Dermis blood vessel endothelial cell (primary cell): ENCODE measurements at places on chromosomes 16 and 17.

- no peak for DNase-seq
Measured at GRCh38 chr17:82657926-82658325, 9.7 kb upstream of the WDR45B start.

- DNase-seq, result no peak
Measured at GRCh38 chr16:57070424-57070823, 22.0 kb upstream of the CPNE2 start.

- peak; percentile 44 for DNase-seq
Measured at GRCh38 chr16:89586853-89587252, 11.3 kb downstream of the CPNE7 start.

DNA sequence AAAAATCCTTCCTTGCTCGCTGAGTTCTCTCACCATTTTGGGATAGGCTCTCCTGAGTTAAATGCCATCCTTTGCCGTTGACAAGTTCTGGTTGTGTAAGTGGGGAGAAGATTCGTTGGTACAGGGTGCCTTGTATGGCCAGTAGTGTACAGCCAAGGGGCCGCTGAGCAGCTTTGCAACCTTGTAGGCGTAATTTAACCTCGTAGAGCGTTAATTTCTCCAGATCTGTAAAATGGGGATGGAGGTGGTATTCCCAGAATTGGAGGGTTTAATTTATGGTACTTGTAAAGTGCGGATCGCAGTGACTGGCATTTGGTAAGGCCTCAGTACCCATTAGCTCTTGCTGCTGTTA, 1.4 kb downstream of the ARSG start:
- DNase-seq, result no peak

DNA sequence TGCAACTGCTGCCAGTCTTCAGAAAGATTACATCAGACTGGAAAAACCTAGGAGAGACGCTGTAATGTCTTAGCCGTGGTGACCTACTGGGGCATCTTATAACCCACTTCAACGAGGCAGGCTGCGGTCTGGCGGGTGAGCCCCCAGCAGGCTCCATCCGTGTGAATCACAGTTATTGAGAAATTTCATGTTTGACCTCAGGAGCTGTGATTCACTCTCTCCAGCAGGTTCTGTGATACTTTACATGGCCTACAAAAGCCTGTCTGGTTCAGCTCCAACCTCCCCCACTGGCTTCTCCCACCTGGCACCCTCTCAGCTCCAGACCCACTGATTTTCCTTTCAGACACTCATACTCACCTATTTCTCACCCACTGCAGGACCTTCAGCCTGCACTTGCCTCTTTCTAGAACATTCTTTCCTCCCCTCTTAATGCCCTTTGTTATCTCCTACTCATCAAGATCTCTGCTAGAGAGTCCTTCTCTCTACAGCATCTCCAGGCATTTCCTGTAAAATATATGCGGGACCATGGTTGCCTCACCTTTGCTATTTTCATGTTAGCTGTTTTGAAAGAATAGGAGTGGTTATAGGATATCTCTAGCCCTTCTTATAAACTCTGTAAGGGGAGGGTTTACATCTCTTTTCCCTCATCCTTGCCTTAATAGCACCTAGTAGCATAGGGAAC, 227.9 kb downstream of the MAF start:
- DNase-seq, result no peak

GRCh38 chr16:72221630-72222024, 49.7 kb upstream of the PMFBP1 start:
- DNase-seq, result no peak

- no peak for DNase-seq
Measured at GRCh38 chr16:51150888-51151320, at the start of gene SALL1. TSS of gene SALL1 (minus strand) at chr16:51151270. CDS start at chr16:51151241, 29 bp downstream.

GRCh38 chr16:71520550-71520949, 5.7 kb upstream of the CHST4 start:
- DNase-seq, result no peak

DNA sequence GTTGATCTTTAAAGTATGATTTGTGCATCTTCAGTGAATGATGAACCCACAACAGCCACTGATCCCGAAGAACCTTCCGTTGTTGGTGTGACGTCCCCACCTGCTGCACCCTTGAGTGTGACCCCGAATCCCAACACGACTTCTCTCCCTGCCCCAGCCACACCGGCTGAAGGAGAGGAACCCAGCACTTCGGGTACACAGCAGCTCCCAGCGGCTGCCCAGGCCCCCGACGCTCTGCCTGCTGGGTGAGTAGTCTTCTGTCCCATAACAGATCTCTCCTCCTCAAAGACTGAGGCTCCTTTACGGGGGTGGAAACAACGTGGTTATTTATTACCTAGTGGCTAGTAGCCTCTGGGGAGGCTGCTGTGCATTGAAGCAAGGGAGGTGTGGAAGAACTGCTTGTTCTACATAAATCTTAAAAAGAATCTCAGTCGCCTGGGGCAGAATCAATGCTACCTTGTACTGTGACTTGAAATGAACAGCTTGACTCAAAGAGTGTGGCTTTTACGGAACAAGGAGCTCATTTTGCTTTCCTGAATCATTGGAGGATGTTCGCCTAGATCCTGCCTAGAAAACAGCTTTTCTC, 63.0 kb upstream of the CLEC18A start:
- no peak for DNase-seq

- no peak for DNase-seq
Measured at GRCh38 chr17:47869114-47869513, 18.2 kb upstream of the SP6 start.

DNA sequence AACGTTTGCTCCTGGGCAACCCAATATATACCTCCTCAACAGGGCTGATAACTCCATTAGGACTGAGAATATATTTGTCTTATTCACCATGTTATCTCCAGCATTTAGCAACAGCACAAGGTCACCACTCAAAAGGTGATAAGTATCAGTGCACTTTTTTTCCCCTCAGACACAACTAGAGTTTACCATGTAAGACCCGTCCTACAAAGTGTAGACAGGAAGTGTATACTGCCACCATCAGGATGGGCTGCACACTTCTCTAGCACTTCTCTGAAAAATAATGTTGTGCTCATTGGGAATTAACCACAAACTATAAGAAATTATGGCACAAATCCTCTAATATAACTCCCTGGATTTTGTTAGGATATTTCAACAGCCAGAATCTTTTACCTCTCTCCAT, 5.7 kb upstream of the VAT1L start:
- peak; percentile 44 for DNase-seq

DNA sequence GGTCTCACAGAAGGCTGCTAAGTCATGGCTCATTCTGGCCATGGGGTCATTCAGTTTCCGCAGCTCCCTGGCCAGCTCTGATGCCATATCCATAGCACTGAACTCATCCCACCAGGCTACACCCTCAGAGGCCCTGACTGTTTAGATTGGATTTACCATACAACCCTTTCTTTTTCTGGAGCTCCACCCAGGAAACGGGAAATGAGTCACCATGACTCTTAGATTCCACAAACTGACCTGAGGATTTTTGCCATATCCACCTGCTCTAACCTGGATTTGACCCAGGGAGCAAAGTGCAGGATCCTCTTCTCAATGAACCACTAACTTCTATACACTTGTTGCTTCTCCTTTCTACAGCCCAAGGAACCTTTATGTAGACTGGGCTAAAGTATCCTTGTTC, 20.3 kb upstream of the CALB2 start:
- DNase-seq, result no peak

DNA sequence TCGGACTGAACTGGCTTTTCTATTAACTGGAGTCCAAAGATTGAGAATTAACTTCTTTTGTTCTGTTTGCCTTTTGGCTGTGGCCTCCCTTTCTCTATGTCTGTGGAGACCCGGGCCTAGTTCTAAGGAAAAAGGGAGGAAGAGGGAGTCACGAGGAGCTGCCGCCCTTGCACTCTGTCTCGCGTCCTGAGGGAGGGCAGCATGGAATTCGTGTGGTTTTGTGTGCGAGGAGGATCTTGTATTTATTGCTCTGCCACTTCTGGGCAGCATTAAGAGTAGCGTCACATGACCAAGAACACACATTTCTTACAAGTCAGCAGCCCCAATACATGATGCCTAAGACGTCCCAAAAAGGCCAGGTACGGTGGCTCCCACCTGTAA, 23.6 kb downstream of the METTL22 start:
- no peak for DNase-seq

DNA sequence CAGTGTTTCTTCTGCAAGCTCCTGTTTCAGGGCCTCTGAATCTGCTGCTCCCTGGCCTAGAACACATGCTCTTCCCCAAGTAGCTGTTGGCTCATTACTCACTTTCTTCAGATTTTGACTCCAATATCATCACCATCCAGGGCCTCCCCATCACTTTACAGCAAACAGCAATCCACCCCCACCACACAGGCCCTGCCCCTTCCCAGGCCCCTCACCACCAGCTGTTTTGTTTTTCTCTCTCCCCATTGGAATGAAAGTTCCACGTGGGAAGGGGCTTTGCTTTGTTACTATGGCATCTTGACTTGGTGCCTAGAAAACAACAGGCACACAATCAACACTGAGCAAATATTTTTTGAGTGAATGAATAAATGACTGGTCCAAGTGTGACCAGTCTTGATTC, 4.0 kb downstream of the TMEM170A start:
- no peak for DNase-seq

DNA sequence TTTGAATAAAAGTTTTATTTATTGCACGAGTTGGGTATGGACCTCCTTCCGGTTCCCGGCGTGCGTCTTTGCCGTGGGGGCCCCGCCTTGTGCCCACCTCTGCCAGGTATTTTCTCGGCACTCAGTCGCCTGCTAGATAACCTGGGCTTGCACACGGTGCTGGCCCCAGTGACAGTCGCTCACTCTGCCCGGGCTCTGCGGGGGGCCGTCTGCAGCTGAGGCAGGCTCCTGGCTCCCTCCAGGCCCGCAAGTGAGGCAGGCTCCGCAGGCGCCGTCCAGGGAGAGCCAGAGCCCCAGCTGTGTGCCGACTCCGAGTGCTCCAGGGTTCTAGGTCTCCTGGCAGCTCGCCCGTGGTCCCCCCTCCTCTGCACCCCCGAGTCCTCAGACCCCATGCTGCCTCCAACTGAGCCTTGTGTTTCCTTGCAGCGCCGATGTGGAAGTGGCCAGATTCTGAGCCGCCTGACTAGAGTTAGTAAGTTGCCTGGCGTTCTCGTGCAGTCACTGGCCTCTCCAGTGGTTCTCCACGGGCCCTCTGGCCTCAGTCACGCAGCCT, 54.7 kb upstream of the PVALEF start:
- no peak for DNase-seq

GRCh38 chr17:64504769-64505339, 1.2 kb downstream of the DDX5 start:
- DNase-seq, result peak; percentile 60

DNA sequence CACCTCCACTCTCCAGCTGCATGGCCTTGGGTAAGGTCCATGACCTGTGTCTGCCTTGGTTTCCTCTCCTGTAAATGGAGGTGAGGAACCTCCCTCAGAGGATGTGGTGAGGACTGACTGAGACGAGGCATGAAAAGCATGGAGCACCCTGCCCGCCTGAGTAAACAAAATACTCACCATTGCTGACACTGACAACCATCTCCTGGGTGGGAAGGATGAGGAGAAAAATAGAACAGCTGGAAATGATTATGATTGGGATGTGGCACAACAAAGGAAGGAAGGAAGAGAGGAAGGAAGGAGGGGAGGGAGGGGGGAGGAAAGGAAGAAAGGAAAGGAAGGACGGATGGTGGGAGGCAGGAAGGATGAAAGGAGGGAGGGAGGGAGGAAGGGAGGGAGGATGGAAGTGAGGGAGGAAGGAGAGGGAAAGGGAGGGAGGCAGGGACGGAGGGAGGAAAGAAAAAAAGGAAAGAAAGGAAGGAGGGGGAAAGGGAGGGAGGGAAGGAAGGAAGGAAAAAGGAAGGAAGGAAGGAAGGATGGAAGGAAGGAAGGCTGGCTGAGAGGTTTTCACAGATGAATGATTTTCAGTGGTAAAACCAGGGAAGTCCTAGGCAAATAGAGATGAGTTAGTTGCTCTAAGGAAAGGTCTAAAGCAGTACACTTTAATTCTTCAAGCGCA, 276.5 kb upstream of the XYLT1 start:
- no peak for DNase-seq

GRCh38 chr17:78264590-78264989, 33.2 kb downstream of the TMEM235 start:
- DNase-seq, result no peak

DNA sequence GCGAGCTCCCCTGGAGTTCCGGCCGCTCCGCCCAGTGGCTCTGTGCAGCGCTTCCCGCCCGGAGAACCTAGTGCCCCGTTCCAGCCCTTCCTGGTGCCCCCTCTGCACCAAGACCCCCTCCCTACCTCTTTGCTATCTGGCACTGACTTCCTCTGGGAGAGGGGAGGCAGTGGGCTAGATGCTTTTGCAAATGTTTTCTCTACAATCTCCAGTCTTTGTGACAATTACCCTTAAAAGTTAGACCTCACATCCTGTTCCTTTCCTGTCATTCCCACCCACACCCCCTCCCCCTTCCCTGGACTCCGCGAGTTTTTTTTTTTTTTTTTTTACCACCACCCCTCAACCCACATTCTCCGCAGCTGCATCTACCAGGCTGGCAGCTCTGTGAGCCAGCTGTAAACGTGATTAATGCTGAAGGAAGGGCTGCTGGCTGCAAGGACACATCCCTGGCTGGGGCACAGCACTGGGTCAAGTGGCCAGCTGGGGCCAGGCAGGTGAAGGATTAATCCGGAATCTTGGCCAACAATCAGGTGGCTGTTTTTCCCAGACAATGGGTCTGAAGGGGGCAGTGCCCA, 101.5 kb downstream of the MGAT5B start:
- no peak for DNase-seq

DNA sequence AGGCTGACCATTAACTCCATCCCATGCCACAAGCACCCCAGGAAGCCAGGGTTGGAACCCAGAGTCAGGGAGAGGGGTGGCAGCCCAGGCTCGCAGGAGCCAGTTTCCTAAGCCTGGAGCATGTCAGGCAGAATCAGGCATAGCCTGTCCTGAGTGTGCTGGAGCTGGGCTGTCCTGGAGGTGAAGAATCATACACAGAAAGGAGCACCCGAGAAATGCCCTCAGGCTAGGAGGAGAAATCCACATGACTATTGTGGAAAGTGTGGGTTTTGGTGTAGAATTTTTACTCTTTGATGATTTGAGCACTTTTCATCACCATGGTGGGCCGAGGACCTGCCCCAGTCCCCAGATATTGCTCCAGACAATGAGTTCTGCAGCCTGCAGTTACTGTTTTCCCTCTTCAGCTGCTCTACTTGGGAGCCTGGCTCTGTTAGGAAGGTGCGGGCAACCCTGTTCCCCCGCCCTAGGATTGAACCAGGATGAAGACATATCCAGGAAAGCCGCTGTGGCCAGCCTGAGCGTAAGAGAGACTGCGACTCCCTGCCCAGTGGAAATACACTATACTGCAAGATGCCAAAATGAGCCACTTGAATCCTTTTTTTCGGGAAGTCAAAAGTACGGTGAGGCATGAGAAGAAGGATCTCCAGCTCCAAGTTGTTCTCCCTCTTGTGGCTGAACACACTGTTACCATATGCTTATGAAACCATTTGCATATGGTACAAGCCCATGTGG, 29.0 kb upstream of the HEATR6 start:
- DNase-seq, result no peak

DNA sequence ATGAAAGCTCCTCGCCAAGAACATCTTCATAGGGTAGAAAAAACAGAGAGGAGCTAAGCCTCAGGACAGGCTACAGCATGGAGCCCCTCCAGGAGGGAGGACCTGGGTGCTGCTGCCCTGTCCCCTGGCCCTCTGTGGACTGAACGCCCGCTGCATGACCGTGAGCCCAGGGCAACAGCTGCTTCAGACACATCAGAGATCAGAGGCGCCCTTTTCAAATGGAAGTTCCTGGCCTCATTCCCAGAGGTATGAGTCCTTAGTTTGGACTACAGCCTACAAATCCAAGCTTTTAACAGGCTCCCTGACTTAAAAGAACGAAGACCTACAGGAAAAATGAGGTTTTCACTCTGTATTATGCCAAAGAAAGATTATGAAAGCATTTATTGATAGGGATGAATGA, 48.5 kb downstream of the ZNF18 start:
- DNase-seq, result peak; percentile 32

GRCh38 chr16:56732832-56733231, 2.9 kb downstream of the NUP93 start:
- DNase-seq, result no peak
